ENCODE measurements at places on chromosomes 2 and 18. TPM values are rescaled to one million over a fixed set of nuclear protein-coding genes. Genes with fewer than 3 reads are reported as not detected.

Gene LAMA1
- total RNA-seq: not detected

DNA sequence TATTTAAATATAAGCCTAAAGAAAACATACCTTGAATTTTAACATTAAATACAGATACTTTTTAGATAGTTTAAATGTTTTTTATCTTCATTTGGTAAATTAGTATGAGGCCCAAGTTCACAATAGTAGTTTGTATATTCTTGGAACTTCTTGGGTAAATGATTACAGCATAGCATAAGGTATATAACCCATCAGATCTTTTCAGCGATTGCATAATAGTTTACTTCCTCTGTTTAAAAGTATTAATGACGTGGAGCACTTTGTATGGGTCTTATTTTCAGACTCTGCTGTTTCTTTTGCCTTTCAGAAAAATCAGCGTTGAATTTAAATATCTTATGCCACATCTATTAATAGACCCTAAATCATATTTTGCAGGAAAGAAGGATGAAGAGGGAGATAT, 60.2 kb downstream of the CHRNA1 start:
- H3K36me3 ChIP-seq: no peaks in the 10 kb centered on the region
- DNase-seq: no peak
- no peaks in the 10 kb centered on the region for H3K4me1 ChIP-seq
- H3K27me3 ChIP-seq: no peaks in the 10 kb centered on the region
- H3K4me3 ChIP-seq: no peak overlapping the region

Gene PIAS2
- 25.8 TPM for total RNA-seq

DNA sequence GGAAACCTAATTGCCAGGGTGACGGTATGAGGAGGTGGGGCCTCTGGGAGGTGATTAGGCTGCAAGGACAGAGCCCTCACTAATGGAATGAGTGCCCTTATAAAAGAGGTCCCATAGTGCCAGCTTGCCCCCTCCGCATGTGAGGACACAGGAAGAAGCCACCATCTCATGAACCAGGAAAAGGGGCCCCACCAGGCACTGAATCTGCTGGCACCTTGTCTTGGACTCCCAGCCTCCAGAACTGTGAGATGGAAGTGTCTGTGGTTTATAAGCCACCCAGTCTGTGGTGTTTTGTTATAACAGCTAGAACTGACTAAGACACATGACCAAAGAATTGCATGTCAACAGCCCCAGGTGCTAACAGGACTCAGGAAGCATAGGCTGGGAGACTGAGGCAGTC, 214.3 kb downstream of the MGAT5 start:
- H3K36me3 ChIP-seq: no peaks in the 10 kb centered on the region
- DNase-seq: no peak
- no peaks in the 10 kb centered on the region for H3K27me3 ChIP-seq
- no peak overlapping the region for H3K27ac ChIP-seq
- H3K4me3 ChIP-seq: no peak overlapping the region
- no peaks in the 10 kb centered on the region for H3K4me1 ChIP-seq

Data from CD8-positive, alpha-beta memory T cell (primary cell).